ENCODE measurements at places on chromosomes 11 and 22.

- DNase-seq: no peak
Observed at GRCh38 chr11:29361369-29361768, 655.5 kb downstream of the KCNA4 start.

- DNase-seq: no peak
Observed at GRCh38 chr22:38655519-38656255, 505 bp downstream of the FAM227A start.

DNA sequence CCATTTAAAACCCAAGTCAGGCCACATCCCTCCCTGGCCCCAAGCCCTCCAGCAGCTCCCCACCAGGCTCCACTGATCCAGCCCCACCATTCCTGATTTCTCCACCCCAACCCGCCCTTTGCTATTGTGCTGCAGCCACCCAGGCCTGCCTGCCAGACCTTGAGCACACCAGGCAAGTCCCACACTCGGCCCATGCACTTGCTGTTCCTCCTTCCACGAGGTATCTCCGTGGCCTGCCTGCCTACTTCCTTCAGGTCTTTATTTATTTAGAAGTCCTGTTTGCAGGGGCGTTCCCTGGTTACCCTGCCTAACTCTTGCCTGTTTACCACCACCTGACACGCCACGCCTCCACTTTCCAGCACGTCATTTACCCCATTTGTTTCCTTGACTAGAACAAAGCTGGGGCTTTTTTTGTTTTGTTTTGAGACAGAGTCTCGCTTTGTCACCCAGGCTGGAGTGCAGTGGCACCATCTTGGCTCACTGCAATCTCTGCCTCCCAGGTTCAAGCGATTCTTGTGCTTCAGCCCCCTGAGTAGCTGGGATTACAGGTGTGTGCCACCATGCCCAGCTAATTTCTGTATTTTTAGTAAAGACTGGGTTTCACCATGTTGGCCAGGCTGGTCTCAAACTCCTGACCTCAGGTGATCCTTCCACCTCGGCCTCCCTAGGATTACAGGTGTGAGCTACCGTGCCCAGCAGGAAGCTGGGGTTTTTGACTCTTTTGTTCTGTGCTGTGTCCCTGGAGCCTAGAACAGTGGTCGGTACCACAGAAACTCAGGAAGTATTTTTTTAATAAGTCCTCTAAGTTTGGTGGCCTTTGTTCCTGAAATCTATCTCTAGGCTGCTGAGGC lies 6.7 kb downstream of the CENPM start:
- peak; percentile 87 for DNase-seq

- no peak for DNase-seq
Observed at GRCh38 chr11:60946601-60947264, 5.2 kb downstream of the SLC15A3 start.

DNA sequence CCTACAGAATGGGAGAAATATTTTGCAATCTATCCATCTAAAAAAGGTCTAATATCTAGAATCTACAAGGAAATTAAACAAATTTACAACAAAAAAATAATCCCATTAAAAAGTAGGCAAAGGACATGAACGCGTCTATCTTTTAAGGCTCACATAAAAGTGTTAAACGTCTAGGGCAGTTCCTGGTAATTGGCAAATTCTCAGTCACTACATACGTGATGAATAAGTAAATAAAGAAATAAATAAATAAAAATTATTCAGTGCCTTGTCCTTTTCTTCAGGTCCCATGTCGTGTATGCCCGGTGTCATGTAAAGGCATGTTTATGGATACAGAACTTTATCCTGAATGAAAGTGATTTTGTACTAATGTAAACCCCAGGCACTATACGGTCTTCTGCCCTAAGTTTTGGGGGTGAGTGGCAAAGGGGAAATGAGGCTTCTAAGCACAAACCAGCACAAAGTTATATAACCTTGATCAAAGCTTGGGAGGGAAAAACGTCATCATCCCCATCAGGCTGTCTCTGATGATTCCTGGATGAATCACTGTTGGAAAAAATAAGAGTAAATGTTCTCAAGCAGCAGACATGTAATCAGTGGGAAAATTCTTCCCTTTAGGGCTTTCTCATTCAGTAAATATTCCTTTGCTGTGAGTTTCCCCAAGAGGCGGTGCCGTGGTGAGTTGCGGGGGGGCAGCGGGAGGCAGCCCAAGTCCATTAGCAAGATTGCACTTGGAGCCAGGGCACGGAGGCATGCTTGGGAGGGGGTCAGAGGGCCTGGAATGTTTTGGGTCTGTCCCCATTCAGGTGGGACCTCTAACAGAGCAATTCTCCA lies 30.4 kb upstream of the MICAL2 start:
- DNase-seq: no peak

GRCh38 chr11:125223901-125224361 lies 59.4 kb downstream of the PKNOX2 start:
- DNase-seq: no peak

GRCh38 chr11:8032122-8032521 lies 45.0 kb downstream of the EIF3F start:
- no peak for DNase-seq

GRCh38 chr11:11577251-11577855 lies 44.5 kb downstream of the GALNT18 start:
- DNase-seq: no peak

GRCh38 chr11:95999711-96000406 lies 76.0 kb upstream of the MTMR2 start:
- DNase-seq: no peak

DNA sequence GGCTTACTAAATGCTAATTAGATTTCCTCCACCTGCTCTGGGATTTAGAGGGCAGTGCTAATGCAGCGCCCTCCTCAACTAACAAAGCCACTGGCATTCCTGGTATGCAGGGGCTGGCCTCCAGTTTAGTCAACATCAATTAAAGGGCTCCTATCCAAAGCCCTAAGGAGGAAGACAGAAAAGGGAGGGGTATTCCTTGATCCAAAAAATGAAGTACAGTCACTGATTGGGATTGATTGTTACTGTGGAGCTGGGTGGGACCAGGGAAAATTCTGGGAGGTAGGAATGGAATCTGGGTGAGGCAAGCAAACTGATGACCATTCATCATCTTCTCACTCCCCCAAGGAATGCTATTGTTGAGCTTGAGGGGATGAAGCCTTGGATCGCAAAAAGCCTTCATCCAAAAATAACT lies 52.2 kb downstream of the GAB2 start:
- DNase-seq: no peak

DNA sequence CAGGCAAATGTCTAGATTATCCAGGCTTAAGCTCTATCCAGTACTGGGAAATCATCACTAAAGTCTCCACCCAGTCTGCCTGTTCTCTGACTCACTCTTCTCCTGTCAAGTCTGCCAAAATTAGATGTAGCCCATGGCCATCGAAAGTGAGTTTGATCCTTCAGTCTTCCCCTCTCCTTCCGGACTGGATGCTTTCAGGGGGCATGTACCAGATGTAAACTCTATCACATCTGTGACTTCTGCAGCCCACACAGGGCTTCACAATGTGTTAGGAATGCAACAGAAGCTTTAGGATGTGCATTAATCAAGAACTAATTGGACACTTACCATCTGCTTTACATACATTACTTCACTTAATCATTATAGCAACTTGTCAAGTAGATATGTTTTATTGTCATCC lies 12.3 kb downstream of the ME3 start:
- DNase-seq: no peak

- DNase-seq: no peak
Observed at GRCh38 chr11:71206186-71206585, 46.2 kb downstream of the SHANK2 start.

- DNase-seq: no peak
Observed at GRCh38 chr22:43542681-43543521, 131.1 kb downstream of the MPPED1 start.

DNA sequence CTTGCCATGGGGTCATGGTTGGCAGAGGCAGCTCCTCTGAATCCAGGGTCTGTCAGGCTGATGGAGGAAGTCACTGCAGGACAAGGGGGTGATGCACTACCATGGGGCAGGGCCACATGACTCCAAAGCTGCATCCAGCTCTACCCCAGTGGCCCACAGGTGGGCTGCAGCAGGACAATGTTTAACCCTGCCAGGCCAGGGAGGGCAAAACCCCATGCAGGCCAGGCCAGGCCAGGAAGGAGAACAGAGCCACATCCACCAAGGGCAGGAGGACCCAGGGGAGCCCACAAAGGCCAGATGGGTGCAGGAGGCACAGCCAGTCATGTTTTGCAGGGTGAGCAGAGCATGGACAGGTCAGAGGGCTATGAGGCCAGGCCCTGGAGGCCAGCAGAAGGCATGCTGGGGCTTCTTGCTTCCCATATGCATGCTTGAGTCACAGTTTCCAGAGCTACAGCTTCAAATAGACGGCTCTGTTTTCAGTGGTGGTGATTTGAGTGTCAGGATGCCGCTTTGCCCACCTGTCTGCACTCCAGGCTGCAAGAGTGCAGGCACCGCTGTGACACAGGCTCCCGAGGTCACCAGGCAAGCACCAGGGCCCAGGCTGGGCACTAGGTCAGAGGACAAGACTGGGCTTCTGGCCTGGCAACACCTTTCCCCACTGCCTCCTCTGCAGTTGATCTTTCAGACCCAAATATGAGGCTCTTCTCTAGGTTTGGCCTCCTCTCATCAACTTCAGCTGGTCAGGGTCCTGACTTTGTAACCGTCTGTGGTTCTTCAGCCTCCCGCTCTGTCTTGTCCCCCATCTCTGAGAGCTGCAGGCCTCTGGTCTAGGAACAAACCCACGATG lies 22.9 kb downstream of the RSPH14 start:
- no peak for DNase-seq

DNA sequence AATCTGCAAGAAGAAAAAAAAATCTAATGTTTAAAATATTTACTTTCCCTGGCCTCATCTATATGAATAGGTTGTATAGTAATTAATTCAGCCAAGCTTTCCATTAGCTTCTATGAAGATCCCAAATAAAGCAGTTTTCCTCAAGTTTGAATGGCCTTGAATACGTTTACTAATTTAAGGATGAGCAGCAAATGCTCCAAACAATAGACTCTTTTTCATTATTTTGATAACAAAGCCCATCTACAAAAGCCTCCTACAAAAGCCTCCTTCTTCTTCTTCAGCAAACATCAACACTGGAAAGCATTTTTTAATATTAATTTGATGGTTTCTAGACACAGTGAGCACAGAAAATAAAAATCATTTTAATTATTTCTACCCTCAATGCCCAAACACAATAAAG lies 1130.3 kb upstream of the CNTN5 start:
- DNase-seq: no peak

DNA sequence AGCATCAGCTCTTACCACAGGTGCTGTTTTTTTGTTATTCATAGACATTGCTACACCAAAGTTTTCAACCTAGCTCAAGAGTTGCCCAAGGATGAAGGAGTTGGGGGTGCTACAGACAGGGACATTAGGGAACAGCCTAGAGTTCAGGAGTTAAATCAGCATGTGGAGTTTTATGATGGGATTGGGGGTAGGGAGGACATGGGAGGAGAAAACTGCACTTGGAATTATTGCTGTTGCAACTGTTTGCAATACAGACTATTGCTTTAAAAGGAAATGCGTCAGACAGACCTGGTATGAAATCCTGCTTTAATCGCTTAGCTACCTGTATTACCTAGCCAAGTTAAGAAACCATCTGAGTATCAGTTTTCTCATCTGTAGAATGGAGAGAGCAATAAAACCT lies 6.3 kb downstream of the TMA7B start:
- DNase-seq: no peak

Measured in activated naive CD8-positive, alpha-beta T cell treated with anti-CD3 and anti-CD28 coated beads for 36 hours (primary cell).